Brain pericyte (primary cell): ENCODE measurements at places on chromosomes 12 and 14.
A peak's percentile ranks its signal among the peaks of the same experiment; 100 is the strongest.

DNA sequence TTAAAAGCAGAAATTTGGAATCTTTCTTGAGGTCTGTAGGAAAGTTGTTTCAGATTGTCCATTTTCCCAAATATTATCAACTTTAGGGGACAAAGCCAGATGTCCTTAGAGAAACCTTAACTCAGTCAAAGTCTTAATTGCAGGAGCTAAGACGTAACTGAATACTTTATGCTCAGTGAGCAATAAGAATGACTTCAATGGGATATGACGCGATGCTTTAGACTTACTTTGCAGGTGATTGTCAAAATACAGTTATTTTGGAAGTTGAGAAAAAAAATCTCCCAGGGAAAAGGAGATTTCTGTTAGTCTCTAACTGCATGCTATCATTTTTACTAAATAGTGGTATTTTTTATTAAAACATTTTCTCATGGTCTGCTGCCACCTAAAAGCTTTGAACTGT, 750.9 kb upstream of the STXBP6 start:
- DNase-seq, result no peak

DNA sequence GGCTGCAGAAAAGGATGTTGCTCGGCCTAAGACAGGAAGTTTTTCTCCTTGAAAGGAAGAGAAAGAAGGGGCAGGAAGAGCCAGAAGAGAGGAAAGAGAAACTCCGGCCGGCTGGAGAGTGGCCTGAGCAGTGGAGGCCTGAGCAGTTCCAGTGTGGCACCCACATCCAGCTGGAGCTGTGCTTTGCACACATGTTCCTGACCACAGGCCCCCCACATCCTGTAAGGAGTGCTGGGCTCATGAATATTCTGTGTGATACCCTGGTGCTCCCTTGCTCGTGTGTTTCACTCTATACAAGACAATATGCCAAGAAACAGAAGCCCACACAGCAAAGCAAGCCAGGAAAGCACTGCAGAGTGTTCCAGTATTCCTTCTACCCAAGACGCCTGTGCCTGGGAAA, 27.1 kb downstream of the POLE start:
- no peak for DNase-seq

GRCh38 chr12:25495331-25496097, 57.6 kb downstream of the LMNTD1 start:
- peak; percentile 36 for DNase-seq

GRCh38 chr14:22882529-22883172, 371 bp upstream of the REM2 start:
- no peak for DNase-seq

DNA sequence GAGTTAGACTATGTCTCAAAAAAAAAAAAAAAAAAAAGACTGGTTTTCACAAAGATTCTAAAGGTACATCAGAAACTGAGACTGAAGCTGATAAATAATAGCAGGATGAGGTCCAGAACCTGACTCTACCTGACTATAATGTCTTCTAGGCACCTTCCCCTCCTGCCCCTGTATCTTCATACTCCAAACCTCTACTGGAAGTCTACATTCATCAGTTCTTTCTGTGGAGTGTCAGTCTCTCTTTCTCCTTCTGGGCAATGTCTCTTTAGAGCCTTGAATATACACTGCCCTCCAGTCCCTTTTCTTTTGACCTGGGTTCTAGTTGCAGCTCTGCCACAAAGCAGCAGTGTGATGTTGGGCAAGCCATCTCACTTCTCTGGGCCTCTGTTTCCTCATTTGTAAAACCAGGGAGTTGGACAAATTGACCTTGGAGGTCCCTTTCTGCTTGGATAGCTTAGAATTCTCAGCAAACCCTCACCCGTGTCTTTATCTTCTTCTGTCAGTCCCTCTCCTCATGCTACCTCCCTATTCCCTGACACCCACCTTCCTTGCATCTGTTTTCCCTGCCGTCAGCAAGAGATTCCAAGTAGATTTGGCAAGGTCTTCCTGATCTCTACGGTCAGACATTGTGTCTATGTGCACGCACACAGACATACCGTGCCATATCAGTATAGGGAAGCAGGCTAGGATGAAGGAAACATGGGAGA, 4.3 kb downstream of the NFE2 start:
- DNase-seq, result no peak

- DNase-seq, result peak; percentile 57
Observed at GRCh38 chr12:51941011-51941581, 10.4 kb upstream of the ACVR1B start.

DNA sequence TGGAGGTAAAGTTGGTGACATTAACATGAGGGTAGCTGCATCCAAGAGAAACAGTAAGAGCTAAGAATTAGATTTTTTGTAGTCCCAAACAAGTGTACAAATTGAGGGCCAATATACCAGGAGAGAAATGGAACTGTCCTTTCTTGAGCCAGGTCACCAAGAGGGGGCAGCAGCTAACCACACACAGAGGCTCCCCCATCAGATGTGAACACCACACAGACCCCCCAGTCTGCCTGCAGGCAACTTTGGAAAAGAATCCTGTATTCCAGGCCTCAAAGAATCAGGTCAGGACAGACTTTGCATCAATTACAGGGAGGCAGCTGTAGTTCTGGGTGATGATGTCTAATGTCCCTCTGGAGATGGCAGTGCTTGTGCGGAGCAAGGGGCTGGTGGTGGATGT, 77.9 kb downstream of the SPTB start:
- DNase-seq, result no peak
